ENCODE measurements at places on chromosomes 16 and 17. TPM values are rescaled to one million over a fixed set of nuclear protein-coding genes. Genes with fewer than 3 reads are reported as not detected.

The KRTAP4-5 gene
- not detected for total RNA-seq

The CCDC78 gene
- 0.50 TPM for total RNA-seq

The CLEC3A gene
- not detected for total RNA-seq

The ZG16 gene
- not detected for total RNA-seq

The CSH2 gene
- not detected for total RNA-seq

The ATAD5 gene
- 0.50 TPM for total RNA-seq

The KRTAP4-1 gene
- not detected for total RNA-seq

The MMP15 gene
- 62.2 TPM for total RNA-seq

The TMEM238L gene
- not detected for total RNA-seq

The MCRIP1 gene
- 103 TPM for total RNA-seq

The PPP1R9B gene
- 37.6 TPM for total RNA-seq

The CEP112 gene
- total RNA-seq = 13.6 TPM

The FADS6 gene
- not detected for total RNA-seq

The CCL13 gene
- total RNA-seq = 0.82 TPM

The PRSS36 gene
- 2.7 TPM for total RNA-seq

The OR1F1 gene
- total RNA-seq = not detected

The DNASE1L2 gene
- total RNA-seq = 0.47 TPM

The NSRP1 gene
- 20.0 TPM for total RNA-seq

The BRIP1 gene
- total RNA-seq = 0.35 TPM

The KRT28 gene
- not detected for total RNA-seq

The SLC35G6 gene
- total RNA-seq = not detected

The AANAT gene
- not detected for total RNA-seq

The HSF5 gene
- not detected for total RNA-seq

The CRHR1 gene
- not detected for total RNA-seq

The HOXB1 gene
- total RNA-seq = not detected

All from left ventricle myocardium superior (tissue), 1 donor.